ENCODE measurements at places on chromosomes 6 and 20.

DNA sequence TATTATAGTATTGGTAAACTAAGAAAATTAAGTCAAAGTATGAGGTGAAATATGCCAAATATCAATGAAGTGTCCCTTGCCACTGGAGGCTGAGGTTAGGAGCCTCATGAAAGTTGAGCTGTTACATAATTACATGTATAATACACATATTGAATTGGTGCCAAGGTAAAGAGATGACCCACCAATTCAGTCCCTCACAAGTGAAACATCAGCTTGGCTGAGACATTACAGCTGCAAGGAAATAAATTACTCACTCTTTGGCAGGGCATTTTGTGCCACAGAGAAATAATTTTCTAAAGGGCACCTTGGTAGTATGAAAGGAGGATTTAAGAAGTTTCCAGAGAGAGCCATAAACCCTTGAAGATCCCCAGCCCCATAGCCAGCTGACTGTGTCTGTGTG lies 127.4 kb downstream of the ADGRG6 start:
- no peak for DNase-seq

- no peak for DNase-seq
Measured at GRCh38 chr6:142395266-142395665, 93.5 kb downstream of the ADGRG6 start.

GRCh38 chr6:132214716-132215115 lies 186.6 kb downstream of the MOXD1 start:
- DNase-seq = no peak

- DNase-seq = no peak
Measured at GRCh38 chr6:115729036-115729435, 331.7 kb downstream of the FRK start.

DNA sequence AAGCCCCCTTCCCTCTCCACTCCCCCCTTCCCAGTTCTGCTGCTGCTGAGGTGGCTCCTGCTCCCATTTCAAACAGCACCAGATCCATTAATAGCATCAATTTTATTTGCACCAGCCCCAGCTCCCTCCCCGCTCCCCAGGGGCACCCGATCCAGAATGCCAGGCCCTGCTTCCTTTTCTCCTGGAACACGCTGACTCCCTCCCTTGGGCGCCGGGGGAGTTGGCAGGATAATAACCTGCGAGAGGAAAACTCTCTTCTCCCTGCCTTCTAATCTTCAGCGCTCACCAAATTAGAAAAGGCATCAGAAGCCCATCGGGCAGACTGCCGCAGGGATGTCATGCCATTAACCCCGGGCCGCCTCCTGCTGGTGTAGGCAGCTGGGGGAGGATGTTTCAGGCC lies 77.8 kb downstream of the NCR2 start:
- no peak for DNase-seq

DNA sequence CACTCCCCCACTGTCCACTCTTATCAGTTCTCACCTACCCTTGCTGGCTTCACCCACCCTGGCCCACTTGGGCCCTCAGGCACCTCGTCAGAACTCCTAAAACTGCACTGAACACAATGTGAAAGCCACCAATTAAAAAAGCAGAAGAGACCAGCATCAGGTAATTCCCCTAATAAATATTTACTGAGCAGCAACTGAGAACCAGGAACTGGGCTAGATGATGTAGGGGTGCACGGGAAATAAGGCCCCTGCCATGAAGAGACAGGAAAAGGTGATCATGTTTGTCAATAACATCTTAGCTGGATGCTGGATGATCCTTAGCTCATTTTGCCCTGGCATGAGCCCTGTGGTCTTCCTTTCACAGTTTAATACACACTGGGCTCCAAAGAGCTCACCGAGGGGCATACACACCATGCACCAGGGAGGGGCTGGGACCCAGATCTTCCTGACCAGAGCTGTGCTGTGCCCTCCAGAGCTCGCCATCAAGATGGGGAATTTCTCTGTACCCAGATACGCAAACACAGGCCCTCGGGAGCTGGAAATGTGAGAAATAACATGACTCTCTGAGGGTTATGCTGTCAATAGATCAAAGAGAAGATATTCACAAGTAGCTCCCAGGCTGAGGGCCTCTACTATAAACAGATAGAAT lies 113.6 kb upstream of the SLC22A16 start:
- DNase-seq = no peak

Measured in NCI-H446 (cell line).